Right kidney (tissue), 9 donors: ENCODE measurements at places on chromosomes 3 and 15.

- DNase-seq, result no peak
Measured at GRCh38 chr3:13018561-13019242, 54.5 kb downstream of the IQSEC1 start.

- no peak for DNase-seq
Measured at GRCh38 chr3:43863966-43864933, 173.5 kb downstream of the ABHD5 start.

- DNase-seq, result no peak
Measured at GRCh38 chr15:40894681-40895448, 615 bp downstream of the VPS18 start.

DNA sequence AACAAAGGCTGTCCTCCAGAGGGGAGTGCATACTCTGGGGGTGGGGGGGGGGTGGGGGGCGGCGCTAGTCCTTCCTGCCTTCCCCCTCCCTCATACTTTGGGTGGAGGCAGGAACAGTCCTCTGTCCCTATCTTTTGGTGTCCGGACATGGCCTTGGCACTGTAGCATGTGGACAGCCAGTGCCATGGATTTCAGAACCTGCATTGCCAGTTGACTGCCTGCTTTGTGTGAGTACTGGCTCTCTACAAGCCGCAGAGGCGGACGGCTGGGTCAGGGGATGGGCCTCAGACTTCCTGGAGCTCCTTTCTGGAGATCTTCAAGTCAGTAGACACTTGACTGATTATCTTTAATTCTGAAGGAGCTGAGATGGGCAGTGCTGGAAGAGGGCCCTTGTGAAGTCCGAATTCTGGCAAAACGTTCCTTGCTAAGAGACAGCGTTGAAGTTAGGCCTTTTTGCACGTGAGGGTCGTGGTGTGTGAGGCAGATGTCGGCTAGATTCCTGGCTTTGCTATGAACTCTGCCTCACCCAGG is 2.5 kb downstream of the CLDN11 start:
- DNase-seq, result peak; percentile 37
